ENCODE measurements at places on chromosomes 1 and 21. TPM values are rescaled to one million over a fixed set of nuclear protein-coding genes. Genes with fewer than 3 reads are reported as not detected.
A peak's percentile ranks its signal among the peaks of the same experiment; 100 is the strongest.

DNA sequence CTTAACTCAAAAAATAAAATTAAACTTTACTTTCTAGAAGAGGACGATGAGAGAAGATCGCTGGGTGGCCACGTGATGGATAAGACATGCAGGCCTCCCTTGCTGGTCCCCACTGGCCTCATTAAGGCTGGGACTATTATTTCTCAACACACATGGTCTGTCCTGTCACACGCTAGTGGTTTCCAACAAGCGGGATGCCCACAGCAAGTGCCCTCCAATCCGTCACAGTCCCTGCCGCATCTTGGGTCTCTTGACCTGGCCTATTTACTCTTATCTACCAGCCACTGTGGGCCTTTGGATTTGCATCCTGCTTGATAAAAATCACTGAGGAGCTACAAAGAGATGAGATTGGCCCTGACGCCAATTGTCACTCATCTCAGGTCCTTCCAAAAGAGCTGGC is 30.0 kb downstream of the CAPZB start:
- DNase-seq, result no peak

DNA sequence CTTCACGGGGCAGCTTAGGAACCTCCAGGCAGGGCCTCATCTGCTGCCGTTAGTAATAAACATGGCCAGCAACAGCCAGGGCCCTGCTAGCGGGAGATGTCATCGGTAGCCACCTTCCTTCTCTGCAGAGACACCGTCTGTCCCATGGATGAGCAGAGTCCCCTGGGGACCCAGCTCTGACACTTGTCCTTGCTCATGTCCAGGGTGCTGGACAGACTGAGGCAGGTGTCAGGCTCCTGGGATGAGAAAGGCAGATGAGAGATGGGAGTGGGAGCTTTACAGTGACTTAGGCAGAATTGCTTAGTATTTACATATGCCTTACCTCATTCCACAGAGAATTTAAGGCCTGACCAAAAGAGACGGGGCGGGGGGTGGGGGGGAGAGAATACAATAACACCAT is 25.0 kb downstream of the CAPN2 start:
- no peak for DNase-seq

DNA sequence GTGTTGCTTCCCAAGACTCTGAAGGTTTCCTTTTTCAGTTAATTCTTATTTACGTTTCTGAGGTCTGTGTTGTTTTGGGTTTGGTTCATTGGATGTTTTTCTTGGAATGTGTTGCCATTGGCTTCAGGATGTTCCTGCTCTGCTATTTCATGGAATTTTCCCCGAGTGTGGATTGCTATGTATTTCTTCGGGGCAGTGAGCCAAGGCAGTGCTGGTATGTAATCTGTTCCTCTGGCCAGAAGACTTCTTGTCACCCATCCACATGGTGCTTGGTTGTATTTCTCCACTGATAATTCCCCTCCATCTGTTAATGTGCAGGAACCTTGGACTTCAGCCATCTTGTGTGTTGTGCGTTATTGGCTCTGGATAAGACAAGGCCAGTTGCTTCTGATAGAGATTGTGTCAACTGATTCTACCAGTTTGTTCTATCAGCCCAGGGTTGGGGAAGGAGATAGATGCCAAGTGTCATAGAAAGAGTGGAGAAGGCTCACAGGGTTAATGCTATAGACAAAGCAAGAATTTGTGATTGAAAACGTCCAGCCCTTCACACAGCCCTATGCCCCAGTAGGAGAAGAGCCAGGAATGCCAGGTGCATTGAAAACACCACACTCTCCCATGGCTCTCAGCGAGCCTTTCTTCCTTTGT is 505.2 kb downstream of the PLPP3 start:
- DNase-seq, result peak; percentile 82

DNA sequence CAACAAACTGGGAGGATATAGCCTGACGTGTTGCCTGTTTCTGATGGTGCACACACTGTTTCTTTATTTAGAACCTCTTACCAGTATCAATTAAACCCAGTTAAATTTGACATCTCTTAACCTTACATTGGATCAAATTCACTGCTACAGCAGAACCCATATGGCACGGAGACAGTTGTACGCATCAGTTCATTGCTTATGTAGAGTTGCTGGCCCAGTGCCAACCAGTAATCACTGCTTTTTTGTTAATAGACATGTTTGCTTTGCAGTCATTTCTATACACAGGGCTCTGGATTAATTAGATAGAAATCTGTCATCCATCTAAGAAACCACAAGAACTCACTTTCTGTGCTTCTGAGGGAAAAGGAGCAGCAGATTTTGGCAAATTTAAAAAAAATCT is 154.0 kb downstream of the RWDD3 start:
- no peak for DNase-seq

GRCh38 chr1:81430236-81430938 is 370.3 kb upstream of the ADGRL2 start:
- no peak for DNase-seq

DNA sequence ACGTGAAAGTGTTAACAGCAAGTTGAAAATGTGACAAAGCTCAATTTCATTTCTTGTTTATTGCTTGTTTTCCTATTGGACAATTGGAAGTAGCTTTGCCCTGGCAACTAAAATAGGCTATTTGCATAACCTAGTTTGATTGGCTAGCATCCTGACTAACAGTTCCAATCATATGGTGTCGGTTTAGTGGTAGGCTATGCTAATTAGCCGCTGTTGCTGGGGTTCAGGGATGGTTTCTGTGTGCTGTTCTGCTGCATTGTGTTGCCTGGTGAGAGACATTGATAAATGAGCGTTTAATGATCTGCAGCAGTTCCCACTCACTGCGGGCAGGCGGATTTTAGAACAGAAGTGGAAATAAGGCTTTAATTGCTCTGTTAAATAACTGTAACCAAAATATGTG is 68.5 kb downstream of the DYRK1A start:
- DNase-seq, result no peak

DNA sequence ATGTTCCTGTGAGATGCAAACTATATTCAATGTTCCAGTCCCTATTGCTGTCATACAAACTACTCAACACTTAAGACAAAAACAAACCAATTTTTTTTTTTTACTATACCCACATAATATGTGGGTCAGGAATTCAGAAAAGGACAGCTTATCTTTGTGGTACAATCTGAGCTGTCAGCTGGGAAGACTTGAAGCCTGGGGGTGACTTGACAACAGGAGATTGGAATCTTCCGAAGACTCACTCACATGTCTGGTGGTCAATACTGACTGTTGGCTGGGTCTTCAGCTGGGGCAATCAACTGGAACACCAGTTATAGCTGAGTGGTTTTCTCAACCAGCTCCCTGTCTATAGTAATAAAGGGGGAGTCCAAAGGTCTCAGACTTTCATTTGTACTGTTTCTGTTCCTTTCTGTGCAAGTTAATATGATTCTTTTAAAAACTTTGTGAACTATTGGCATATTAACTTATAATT is 81.7 kb upstream of the ATP1B1 start:
- no peak for DNase-seq

- no peak for DNase-seq
These were observed 11.5 kb downstream of the GPR3 start for GRCh38 chr1:27403931-27404330.

- DNase-seq, result no peak
These were observed 58.4 kb upstream of the PARP1 start for GRCh38 chr1:226466296-226466695.

DNA sequence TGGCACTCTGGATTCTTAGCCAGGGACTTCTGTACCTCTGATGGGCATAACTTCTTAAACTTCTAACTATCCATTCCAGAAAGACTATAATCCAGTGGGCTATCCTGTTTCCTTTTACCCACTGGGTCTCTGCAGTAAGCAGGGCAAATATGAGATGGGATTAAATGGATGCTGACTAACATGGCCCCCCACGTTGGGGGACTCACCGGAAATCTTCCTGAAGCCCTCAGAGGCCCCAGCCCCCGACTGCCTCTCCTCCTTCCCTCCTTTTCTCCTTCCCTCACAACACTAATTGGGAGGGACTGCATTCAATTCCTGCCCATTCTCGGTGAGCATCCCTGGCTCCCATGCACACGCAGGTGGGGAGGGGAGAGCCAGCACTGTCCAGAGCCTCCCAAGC is 70.1 kb downstream of the SSBP3 start:
- no peak for DNase-seq

- DNase-seq, result no peak
These were observed 291.9 kb upstream of the AJAP1 start for GRCh38 chr1:4362314-4363044.

DNA sequence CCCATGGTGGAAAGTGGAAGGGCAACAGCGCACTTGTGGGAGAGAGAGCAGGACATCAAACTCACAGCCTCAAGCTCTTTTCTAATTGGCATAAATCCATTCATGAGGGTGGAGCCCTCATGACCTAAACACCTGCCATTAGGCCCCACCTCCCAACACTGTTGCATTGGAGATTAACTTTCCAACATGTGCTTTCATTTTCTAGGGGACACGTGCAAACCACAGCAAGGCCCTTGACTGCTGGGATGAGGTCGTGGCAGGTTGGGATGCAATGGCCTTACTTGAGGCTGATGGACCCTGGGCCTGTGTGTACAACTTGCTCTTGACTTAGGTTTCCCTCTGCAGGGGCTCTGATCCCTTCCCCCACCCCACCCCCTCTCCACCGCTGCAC is 35.9 kb upstream of the NEK2 start:
- no peak for DNase-seq

- DNase-seq, result no peak
These were observed 78.6 kb upstream of the UBE2U start for GRCh38 chr1:64124704-64125440.

- DNase-seq, result no peak
These were observed 13.9 kb upstream of the PSMB2 start for GRCh38 chr1:35655196-35655595.

GRCh38 chr1:1173793-1174415 is at the start of gene TTLL10:
Gene TTLL10, plus strand, starts transcription at chr1:1173880. Its CDS starts 5,336 bp downstream, at chr1:1179216.
- peak; percentile 14 for DNase-seq

- no peak for DNase-seq
These were observed 11.3 kb downstream of the NIPAL3 start for GRCh38 chr1:24426744-24427544.

- no peak for DNase-seq
These were observed 30.4 kb downstream of the KCNN3 start for GRCh38 chr1:154839691-154840090.

- no peak for DNase-seq
These were observed 8.0 kb downstream of the STX6 start for GRCh38 chr1:181014477-181015250.

- no peak for DNase-seq
These were observed 105.5 kb upstream of the IRF2BP2 start for GRCh38 chr1:234715252-234716014.

- DNase-seq, result no peak
These were observed 2.7 kb downstream of the ZBTB7B start for GRCh38 chr1:155005076-155006011.

DNA sequence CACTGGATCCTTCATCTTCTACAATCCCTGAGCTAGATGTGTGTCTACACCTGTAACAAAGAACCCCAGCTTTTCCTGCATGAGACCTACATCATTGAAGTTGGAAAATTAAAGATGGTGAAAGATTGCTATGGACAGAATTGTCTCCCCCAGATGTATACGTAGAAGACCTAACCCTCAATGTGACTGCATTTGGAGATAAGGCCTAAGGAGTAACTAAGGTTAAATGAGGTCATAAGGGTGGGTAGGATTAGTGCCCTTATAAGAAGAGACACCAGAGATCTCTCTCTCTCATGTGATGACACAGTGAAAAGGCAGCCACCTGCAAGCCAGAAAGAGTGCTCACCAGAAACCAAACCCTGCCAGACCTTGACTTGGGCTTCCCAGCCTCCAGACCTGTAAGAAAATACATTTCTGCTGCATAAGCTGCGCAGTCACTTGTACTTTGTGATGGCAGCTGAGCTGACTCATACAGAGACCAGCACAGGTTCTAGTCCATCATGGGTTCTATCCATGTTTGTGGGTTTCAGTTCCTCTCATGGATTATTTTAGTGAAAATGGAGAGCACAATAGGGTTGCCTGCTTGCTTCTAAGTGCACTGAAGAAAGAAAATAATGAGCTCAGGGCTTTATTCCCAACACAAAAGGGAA is 180.8 kb downstream of the TPR start:
- DNase-seq, result no peak

DNA sequence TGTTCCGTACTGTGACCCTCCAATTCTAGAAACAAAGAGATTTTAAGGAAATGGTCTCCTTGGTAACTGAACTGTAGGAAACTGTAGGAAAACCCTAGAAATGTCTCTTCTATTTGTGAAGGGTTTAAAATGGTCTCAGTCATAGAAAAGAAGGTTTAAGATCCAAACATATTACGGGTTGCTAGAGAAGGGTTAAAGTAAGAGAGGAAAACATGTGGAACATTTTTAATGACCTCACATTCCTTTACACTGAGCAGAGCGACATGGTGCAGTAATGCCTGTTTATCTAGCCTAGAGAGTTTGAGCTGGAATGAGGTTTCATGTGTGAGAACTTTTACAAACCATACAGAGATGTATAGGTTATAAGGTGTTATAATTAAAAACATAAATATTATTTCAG is 36.9 kb upstream of the C1orf105 start:
- DNase-seq, result no peak

DNA sequence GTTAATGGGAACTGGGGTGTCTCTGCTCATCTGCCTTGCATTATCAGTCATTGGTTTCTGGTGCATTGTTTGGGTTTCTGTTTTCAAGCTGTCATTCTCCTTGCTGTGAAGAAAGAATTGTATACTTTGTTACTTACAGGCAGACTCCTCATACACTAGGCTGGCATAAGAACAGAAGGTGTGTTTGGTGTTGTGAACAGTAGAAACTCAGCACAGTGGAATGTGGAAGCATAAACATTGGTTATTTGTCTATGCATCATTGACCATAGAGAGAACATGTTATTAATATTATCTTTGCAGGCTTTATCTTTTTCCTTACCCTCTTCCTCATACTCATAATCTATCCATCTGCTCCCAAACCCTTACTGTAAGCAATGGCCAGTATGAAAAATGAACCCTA is 18.2 kb downstream of the C1orf87 start:
- DNase-seq, result no peak

DNA sequence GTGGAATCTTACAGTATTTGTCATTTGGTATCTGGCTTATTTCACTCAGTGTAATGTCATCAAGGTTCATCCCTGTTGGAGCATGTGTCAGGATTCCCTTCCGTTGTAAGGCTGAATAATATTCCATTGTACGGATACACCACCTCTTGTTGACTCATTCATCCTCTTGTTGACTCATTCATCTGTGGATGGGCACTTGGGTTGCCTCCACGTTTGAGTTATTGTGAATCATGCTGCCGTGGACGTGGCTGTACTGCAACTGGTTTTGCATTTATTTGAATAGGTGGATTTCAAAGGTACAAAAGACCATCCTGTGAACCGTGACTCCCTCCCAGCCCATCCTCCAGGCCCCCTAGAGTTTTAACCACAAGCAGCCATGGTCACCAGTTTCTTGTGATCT is 11.9 kb upstream of the TCP10L start:
- DNase-seq, result no peak

The LAPTM5 gene
- total RNA-seq, result 18.1 TPM

The ELF3 gene
- 30.5 TPM for total RNA-seq

The HPCAL4 gene
- 1.8 TPM for total RNA-seq

The CLCA4 gene
- total RNA-seq, result 0.22 TPM

The ZNF326 gene
- 19.7 TPM for total RNA-seq

The TDRD10 gene
- total RNA-seq, result 8.4 TPM

The NIT1 gene
- 37.0 TPM for total RNA-seq
